T-helper 17 cell (primary cell): ENCODE measurements at places on chromosomes 1 and 21.

- no peak for DNase-seq
Observed at GRCh38 chr1:228212415-228212965, 4.6 kb downstream of the OBSCN start.

- DNase-seq: no peak
Observed at GRCh38 chr1:183323849-183324683, 94.1 kb downstream of the NMNAT2 start.

GRCh38 chr1:87826681-87827251 lies 498.1 kb downstream of the LMO4 start:
- DNase-seq: no peak

- DNase-seq: no peak
Observed at GRCh38 chr1:47399846-47400155, 16.3 kb upstream of the FOXE3 start.

DNA sequence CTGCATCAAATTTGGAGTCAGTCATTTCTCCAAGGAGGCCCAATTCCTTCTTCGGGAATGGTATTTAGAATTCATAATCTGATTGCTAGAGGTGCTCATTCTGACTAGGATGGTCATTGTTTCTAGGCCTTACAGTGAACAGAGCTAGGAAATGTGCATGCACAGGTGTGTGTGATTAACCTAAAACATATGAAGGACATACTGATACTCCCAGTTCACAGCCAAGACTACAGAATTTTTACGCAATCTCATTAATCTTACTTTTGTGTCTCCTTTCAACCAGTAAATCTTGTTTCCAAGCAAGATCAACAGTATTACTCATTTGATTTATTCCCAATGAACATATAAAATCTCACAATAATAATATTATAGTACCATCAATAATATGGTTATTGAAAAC lies 47.1 kb downstream of the NFASC start:
- no peak for DNase-seq

- no peak for DNase-seq
Observed at GRCh38 chr1:116503546-116504307, 67.1 kb downstream of the CD58 start.

- DNase-seq: no peak
Observed at GRCh38 chr21:28856588-28857250, 136.0 kb downstream of the LTN1 start.

DNA sequence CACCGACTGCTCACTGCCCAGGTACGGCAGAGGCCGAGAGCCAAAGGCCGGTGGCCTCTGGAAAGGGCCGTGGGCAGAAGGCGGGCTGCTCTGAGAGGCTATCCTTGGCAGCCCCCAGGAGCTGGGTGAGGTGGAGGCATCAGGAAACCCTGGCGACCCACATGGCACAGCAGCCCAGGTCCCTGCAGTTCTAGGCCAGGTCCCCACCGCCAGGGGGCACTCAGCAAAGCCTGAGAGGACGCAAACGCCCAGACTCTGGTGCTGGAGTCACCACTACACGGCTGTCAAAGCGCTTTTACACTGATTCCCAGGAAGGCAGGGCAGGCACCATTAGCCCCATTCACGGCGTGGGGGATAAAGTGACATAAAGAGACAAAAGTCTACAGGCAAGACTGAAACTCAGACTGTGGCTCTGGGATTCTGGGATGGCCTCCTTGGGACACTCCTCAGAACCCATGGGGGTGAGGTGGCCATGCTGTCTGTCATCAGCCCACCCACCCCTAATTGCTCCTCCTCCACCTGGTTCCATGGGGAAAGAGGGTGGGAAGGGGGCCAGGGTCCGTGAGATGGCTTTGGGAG lies 4.9 kb downstream of the PLEKHG5 start:
- peak; percentile 76 for DNase-seq

DNA sequence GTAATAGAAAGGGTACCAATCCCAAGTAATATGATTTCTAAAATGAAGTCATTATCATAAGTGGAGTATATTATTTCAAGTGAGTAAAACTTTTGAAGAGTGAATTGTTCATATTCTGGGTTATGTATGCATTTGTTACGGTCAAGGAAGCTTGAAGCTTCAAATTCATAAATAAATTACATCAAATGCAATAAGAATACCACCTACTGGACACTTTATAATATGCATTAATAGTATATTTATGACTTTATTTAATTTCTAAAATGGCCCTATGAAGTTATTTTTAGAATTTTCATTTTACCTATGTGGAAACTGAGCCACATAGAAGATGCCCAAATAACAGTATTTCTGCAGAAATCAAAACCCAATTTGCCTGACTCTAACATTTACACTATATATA lies 260.6 kb downstream of the SMYD3 start:
- no peak for DNase-seq

- DNase-seq: peak; percentile 28
Observed at GRCh38 chr1:54671985-54672608, 30.5 kb downstream of the MROH7 start.

DNA sequence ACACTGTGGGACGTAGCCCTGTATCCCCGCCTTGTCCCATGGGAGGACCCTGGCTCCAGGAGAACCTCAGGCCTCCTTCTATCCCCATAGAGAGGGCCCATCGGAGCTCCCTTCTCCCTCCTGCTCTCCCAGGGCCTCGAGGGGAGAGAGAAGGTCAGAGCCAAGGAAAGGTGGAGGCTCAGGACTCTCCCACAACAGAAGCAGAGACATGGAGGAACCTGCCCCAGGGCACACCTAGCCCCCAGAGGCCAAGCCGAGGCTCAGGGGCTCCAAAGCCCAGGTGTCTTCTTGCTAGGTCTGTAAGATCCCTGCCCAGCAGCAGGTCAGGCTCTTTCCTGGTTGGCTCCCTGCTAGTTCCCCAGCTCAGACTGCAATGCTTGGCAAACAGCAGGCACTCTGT lies 34.4 kb upstream of the ARF1 start:
- no peak for DNase-seq

- no peak for DNase-seq
Observed at GRCh38 chr1:37306461-37306860, 167.9 kb upstream of the ZC3H12A start.

DNA sequence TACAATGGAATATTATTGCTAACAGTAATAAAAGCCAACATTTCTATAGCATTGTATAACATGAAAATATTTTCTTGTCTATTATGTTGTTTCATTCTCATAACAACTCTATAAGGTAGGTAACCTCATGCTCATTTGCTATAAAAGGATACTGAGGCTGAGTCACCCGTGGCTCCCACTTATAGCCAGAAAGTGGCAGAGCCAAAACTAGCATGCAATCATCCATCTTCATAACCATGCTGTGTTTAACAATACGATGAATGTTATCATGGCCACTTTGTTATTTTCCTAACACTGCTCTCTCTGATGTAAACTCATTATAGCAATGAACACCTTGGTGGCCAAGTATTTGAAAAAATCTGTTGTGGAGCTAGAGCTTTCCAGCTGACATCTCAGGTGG lies 80.8 kb upstream of the JUN start:
- no peak for DNase-seq

GRCh38 chr1:174276087-174276486 lies 116.8 kb downstream of the RABGAP1L start:
- DNase-seq: no peak

GRCh38 chr1:228979325-228979699 lies 244.0 kb downstream of the RHOU start:
- no peak for DNase-seq

GRCh38 chr1:115877511-115877910 lies 36.6 kb upstream of the NHLH2 start:
- no peak for DNase-seq

DNA sequence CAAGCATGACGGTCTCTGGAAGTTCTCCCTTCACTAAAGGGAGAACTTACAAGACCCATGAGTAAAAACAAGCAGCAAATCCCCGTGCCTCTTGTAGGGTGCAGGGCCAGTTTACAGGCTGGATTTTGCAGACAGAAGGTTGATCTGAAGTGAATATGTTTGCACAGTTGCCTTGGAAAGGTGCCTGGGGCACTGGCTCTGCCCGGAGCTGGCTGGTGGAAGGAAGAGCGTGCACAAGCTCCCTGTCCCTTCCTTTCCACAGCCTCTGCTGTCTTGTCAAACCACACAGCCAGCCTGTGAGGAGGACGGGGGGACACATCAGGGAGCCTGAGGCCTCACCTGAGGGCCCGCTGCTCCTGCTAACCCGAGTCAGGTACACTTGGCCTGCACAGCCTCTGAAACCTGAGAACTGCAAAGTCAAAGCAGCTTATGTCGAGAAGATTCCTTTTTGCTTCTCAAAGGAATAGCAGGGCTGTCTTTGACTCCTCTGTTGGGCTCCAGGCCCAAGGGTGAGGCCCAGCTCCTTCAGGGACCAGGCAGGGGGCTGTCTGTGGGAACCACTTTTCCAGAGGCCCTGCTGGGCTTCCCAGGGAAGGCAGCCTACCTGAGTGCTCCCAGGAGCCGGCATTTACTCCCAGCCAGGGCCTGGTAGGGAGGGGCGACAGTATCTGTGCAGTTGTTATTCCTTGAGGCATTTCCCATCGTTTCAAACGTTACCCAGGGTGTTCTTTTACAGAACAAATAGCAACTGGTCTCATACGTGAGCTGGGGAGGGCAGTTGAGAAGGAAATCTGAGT lies 251.5 kb downstream of the SIPA1L2 start:
- DNase-seq: no peak

- no peak for DNase-seq
Observed at GRCh38 chr1:204283711-204284651, 70.2 kb upstream of the GOLT1A start.

DNA sequence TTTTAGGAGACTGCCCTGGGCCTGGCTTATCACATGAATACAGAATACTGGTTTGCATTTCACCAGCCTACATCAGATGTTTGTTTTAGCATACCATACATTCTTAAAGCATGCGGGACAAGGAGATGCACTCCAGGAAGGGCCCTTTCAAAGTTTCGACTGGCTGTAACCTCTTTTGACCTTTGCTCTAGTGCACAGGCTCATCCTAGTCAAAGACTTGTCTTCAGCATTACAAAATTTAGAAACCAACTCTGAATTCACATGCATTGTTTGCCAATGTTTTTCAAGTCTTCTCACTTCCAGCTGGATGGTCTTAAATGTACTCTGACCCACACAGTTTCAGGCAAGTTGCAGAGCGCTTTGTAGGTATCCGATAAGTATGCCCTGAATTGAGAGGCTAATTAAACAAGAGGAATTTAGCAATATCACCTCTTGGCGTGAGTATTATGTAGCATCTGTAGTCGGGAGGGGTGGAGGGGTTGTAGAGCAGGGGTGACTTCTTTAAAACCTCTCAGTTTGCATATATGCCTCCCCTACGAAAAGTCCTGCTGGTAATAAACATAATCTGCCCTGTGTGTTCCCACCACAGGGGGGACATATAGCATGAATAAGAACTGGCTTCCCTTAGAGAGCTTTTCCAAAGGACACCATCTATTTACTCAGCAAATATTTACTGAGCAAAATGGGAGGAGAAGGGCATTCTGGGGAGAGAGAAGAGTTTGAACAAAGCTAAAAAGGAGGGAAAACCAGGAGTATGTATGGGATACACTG lies 24.4 kb upstream of the AHCYL1 start:
- DNase-seq: no peak

- no peak for DNase-seq
Observed at GRCh38 chr1:182764029-182764727, 25.4 kb upstream of the NPL start.

DNA sequence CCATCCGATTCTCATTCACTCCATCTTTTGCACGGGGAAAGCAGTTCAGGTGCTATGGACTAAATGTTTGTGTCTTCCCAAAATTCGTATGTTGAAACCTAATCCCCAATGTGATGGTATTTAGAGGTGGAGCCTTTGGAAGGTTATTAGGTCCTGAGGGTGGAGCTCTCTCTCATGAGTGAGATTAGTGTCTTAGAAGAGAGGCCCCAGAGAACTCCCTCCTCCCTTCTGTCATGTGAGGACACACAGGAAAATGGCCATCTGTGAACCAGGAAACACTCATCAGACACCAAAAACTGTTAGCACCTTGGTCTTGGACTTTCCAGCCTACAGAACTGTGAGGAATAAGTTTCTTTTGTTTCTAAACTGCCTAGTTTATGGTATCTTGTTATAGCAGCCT lies 15.8 kb upstream of the CCDC190 start:
- DNase-seq: no peak

DNA sequence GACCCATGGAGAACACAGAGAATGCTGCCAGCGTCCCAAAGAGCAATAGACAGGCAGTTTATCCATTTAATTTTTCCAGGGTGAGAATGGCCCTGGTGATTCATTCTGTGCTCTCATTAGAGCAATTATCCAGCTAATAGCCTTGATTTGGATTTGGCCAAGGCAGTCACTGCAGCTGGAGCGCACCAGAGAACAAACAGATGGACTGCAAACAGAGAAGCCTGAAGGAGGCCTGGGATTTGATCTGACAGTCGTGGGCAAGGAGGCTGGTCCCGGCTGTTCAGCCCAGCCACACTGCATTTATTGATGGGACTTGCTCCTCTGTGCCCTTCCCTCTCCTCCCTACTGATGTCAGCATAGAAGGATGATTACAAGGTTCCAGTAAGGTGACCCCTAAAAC lies 353.9 kb upstream of the C1orf174 start:
- DNase-seq: no peak

GRCh38 chr1:179369751-179370341 lies 4.1 kb downstream of the AXDND1 start:
- peak; percentile 18 for DNase-seq

DNA sequence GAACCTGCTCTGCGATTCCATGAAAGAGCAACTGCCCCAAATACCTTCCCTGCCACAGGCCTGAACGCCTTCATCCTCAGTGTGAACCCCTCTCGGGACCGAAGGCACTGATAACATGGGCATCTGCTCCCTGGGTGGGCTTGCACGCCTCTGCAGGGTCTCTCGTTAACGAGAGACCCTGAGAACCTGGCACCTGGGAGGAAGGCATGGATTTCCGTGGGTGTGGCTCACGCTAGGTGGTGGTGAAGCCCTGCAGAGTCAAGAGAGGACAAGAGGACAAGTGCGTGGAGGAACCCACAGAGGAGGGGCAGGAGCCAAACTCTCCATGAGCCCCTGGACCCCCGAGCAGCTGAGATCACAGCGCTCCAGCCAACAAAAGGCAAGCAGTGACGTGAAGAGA lies 26.8 kb upstream of the COL6A2 start:
- no peak for DNase-seq

DNA sequence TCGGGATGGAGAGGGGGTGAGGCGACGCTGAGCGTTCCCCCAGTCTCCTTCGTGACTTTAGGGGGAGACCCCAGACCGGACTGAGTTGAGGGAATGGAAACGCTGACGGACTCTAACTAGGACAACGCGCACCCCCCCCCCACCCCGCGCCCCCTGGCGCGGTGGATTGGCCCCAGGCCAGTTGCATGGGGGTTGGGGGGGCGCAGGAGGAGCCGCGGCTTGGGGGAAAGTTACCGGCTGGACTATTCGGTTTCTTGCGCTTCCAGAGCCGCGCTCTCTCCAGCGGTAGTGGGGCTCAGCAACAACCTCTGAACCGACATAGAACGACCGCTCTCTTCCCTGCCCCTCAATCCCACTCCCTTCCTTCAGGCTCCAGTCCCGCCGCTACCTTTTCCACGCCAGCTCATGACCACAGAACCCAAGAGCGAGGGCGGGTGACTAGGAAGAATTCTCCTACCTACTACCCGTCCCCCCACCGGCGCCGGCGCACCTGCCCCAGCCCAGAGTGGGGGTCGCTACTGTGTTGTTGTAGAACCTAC lies 694 bp downstream of the ZBTB7B start:
- DNase-seq: no peak

GRCh38 chr1:205630241-205630640 lies 1.6 kb downstream of the ELK4 start:
- no peak for DNase-seq
